ENCODE measurements at places on chromosomes 11 and 22. TPM values are rescaled to one million over a fixed set of nuclear protein-coding genes. Genes with fewer than 3 reads are reported as not detected.

CRACR2B gene
- 132 TPM for total RNA-seq

AP2A2 gene
- 123 TPM for total RNA-seq

MIOX gene
- 0.23 TPM for total RNA-seq

CDON gene
- 17.1 TPM for total RNA-seq

TMEM121B gene
- 0.44 TPM for total RNA-seq

OR5P2 gene
- total RNA-seq: not detected

TST gene
- 15.9 TPM for total RNA-seq

ANO9 gene
- total RNA-seq: 61.4 TPM

- H3K27ac ChIP-seq: no peak overlapping the region
- H3K4me3 ChIP-seq: no peak overlapping the region
- no peaks in the 10 kb centered on the region for H3K27me3 ChIP-seq
- H3K4me1 ChIP-seq: no peaks in the 10 kb centered on the region
- no peak for DNase-seq
Measured at GRCh38 chr11:3193373-3194015, 25.1 kb downstream of the MRGPRG start.

DNA sequence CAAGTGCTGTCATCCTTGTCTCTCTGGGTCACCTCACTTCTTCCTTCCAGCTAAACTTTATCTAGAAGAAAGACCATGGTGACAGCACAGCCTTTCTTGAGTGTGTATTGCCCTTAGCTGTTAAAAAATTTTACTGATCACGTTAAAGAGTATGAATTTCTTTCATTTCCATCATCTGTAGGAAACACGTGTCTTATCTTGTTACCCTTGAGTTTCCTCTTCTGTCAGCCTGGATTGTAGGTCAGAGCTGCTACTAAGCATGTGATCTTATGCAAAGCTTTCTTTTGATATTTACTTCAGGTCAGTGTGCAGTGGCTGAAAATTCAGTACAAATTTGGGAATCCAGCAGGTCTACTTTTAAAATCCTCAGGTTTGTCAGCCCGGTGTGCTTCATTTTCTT lies 512.2 kb upstream of the ARHGAP42 start:
- no peaks in the 10 kb centered on the region for H3K36me3 ChIP-seq
- H3K4me3 ChIP-seq: no peak overlapping the region
- H3K27ac ChIP-seq: no peak overlapping the region

DNA sequence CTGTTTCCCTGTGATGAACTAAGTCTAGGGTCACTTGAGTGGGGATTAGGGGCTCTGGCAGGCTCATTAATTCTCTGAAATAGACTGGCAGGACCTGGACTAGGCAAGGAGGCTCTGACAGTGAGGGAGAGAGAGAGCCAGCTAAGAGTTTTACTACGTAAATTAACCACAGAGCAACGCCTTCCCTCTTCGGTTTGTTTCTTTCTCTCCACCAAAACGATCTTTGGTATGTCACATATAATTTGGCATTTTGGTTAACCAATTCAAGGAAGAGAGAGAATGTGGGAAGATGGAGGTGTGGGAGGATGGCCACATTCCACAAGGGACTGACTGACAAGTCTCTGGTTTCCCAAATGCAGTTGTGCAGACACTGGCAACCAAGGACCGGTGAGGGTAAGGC lies 27.9 kb downstream of the ATG16L2 start:
- DNase-seq: no peak
- no peak overlapping the region for H3K27ac ChIP-seq
- H3K4me3 ChIP-seq: no peak overlapping the region
- no peaks in the 10 kb centered on the region for H3K4me1 ChIP-seq

DNA sequence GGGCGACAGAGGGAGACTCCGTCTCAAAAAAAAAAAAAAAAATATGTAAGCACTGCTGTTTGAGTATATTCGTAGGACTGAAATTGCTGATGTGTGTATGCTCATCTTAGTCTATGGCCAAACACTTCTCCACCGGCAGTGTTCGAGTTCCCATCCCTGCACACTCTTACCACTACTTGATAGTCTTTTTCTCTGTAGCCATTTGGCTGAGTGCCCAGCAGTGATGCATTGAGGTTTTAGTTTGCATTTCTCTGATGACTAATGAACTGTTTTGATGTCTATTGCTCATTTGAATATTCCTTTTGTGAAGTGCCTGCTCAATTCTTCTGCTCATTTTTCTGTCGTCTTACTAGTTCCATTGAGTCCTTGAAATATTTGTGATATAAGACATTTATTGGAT lies 1.9 kb downstream of the TIRAP start:
- peaks cover 11% of the 10 kb centered on the region for H3K4me1 ChIP-seq
- peak; percentile 94 for DNase-seq
- H3K27ac ChIP-seq: no peak overlapping the region
- peaks cover 3% of the 10 kb centered on the region for H3K36me3 ChIP-seq

DNA sequence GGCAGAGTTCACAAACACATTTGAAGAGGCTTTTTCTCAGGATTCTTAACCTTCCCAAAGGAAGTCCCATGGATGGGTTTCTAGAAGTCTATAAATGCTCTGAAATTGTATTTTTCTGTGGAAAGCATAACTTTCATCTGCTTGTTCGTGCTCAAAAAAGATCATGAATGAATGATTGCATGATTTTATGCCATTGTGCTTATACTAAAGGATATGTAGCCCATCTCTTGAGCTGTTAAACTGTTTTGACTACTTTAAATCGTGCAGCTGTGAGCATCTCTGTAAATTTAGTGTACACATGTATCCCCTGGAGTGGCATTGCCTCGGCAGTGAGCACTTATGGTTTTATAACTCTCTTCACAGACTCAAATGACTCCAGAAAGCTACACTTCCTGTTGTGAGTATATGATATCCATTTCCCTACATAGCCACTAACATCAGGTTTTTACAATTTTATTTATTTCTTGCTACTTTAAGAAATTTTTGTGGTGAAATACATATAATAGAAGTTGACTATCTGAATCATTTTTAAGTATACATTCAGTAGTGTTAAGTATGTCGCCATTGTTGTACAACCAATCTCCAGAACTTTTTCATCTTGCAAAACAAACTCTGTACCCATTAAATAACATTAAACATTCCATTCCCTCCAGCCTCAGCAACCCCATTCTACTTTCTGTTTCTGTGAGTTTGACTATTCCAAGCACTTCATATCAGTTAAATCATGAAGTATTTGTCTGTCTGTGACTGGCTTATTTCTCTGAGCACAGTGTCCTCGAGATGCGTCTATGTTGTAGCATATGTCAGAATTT lies 8.0 kb downstream of the NEAT1 start:
- peak overlapping the region; percentile 100 for H3K27ac ChIP-seq
- no peak for DNase-seq
- peaks cover 19% of the 10 kb centered on the region for H3K36me3 ChIP-seq
- peaks cover 83% of the 10 kb centered on the region for H3K4me1 ChIP-seq

DNA sequence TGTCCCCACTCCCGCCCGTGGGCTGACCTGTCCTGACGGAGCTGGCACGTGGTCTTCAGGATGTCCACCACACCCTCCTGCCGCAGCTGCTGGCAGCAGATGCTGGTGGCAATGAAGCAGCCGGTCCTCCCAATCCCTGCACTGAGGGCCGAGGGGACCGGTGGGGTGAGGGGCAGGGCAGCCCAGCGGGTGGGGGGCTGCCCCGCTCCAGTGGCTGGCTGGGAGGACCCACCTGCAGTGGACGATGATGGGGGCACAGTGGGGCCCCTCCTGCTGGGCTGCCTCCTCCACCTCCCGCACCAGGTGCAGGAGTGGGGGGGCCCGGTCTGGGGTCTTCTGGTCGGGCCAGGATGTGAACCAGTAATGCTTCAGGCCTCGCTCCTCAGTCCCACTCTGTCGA lies 3.4 kb upstream of the IGSF22 start:
- no peak overlapping the region for H3K27ac ChIP-seq
- DNase-seq: no peak

DNA sequence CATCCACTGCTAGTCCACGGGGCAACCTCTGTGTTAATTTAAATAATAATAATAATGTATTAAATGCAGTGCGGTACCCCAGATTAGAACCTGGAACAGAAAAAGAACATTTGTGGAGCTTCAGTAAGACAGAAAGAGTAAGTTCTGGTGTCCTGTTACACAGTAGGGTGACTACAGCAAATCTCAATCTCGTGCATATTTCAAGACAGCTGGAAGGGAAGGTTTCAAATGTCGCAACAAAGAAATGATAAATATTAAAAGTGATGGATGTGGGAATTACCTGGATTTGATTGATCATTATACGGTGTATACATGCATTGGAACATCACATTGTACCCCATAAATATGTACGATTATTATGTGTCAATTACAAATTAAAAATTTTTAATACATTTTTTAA lies 1.7 kb upstream of the RAC2 start:
- DNase-seq: no peak
- H3K4me3 ChIP-seq: no peak overlapping the region
- H3K4me1 ChIP-seq: peaks cover 4% of the 10 kb centered on the region
- no peaks in the 10 kb centered on the region for H3K27me3 ChIP-seq
- H3K36me3 ChIP-seq: 0 out of 2 replicates have a peak, but pooled peaks cover 2% of the 10 kb centered on the region
- H3K27ac ChIP-seq: no peak overlapping the region

GRCh38 chr11:1296287-1296686 lies 13.1 kb downstream of the TOLLIP start:
- H3K4me1 ChIP-seq: no peaks in the 10 kb centered on the region
- no peaks in the 10 kb centered on the region for H3K27me3 ChIP-seq
- H3K27ac ChIP-seq: no peak overlapping the region

GRCh38 chr11:71324788-71325417 lies 72.5 kb upstream of the SHANK2 start:
- H3K36me3 ChIP-seq: no peaks in the 10 kb centered on the region
- no peaks in the 10 kb centered on the region for H3K27me3 ChIP-seq
- H3K27ac ChIP-seq: no peak overlapping the region
- H3K4me3 ChIP-seq: no peak overlapping the region
- DNase-seq: no peak
- H3K4me1 ChIP-seq: no peaks in the 10 kb centered on the region

DNA sequence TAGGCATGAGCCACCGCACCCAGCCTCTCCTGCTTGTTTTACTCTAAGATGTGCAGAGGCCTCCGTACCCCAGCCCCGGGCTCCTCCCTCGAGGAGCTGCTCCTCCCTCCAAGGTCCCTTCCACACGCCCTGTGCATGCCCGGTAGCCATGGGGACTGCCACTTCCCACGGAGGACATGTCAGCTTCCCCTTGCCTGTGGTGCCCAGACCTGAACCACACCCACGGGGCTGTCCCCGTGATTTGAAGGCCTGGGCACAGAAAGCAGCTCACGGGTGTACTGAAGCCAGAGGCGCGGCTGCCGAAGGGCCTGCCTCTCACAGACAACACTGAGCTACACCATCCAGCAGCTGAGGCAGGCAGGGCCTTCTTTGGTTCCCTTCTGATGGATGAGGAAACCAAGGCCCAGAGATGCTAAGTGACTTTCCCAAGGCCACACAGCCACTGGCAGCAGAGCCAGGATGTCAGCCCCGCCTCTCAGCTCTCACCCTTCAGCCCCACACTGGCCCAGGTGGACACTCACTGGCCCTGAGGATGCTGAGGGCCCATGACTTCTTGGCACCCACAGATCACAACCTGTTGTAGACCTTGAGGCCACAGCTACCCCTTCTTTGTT lies 7.3 kb downstream of the INS start:
- no peak overlapping the region for H3K27ac ChIP-seq
- peaks cover 7% of the 10 kb centered on the region for H3K27me3 ChIP-seq
- no peaks in the 10 kb centered on the region for H3K36me3 ChIP-seq
- DNase-seq: no peak
- H3K4me3 ChIP-seq: no peak overlapping the region

DNA sequence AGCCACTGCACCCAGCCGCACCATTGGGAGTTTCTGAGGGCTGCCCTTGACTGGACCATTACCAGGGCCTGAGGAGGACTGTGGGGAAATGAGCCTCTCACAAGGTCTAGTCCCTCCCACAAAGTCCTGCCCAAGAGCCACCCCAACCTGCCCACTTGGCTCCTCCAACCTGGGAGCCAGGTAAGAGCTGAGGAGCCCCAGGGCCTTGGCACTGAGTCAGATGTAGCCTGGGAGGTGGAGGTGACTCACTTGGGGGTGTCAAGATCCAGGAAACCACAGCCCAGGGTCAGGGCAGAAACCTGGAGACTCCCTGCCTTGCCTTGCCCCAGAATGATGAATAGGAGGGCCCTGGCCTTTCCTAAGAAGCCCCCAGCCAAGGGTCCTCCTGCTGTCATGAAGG lies 25.8 kb upstream of the P2RY2 start:
- no peaks in the 10 kb centered on the region for H3K4me1 ChIP-seq
- DNase-seq: no peak
- no peaks in the 10 kb centered on the region for H3K27me3 ChIP-seq
- H3K27ac ChIP-seq: no peak overlapping the region
- H3K36me3 ChIP-seq: no peaks in the 10 kb centered on the region

Data from Panc1 (cell line).